Activated naive CD8-positive, alpha-beta T cell treated with anti-CD3 and anti-CD28 coated beads, Interleukin-2, amount 10 ng/mL, durations not matched to agents 7 days and 5 days (primary cell): ENCODE measurements at places on chromosomes 4 and X.

- no peak overlapping the region for H3K27ac ChIP-seq
- no peak overlapping the region for H3K4me3 ChIP-seq
Measured at GRCh38 chr4:7867701-7868435, 71.8 kb downstream of the AFAP1 start.

- no peaks in the 10 kb centered on the region for H3K36me3 ChIP-seq
- no peaks in the 10 kb centered on the region for H3K4me1 ChIP-seq
- H3K4me3 ChIP-seq, result no peak overlapping the region
- DNase-seq, result no peak
- H3K27me3 ChIP-seq, result no peaks in the 10 kb centered on the region
Measured at GRCh38 chrX:97860226-97860625, 976.5 kb downstream of the RPA4 start.

GRCh38 chrX:37763400-37763799 lies 16.5 kb upstream of the CYBB start:
- H3K36me3 ChIP-seq, result peaks cover 2% of the 10 kb centered on the region
- DNase-seq, result no peak
- H3K27me3 ChIP-seq, result no peaks in the 10 kb centered on the region

- no peaks in the 10 kb centered on the region for H3K27me3 ChIP-seq
- no peak overlapping the region for H3K4me3 ChIP-seq
- no peaks in the 10 kb centered on the region for H3K36me3 ChIP-seq
Measured at GRCh38 chr4:167578906-167579305, 344.6 kb upstream of the SPOCK3 start.

GRCh38 chrX:31092476-31092875 lies 20.6 kb upstream of the FTHL17 start:
- no peak overlapping the region for H3K27ac ChIP-seq
- no peak for DNase-seq
- H3K27me3 ChIP-seq, result no peaks in the 10 kb centered on the region
- H3K36me3 ChIP-seq, result no peaks in the 10 kb centered on the region

- no peak overlapping the region for H3K27ac ChIP-seq
- H3K4me3 ChIP-seq, result no peak overlapping the region
- H3K4me1 ChIP-seq, result peaks cover 2% of the 10 kb centered on the region
- H3K36me3 ChIP-seq, result peaks cover 11% of the 10 kb centered on the region
- no peak for DNase-seq
Measured at GRCh38 chrX:24799078-24799477, 105.4 kb downstream of the POLA1 start.
